NCI-H2081 (cell line): ENCODE measurements at places on chromosomes 5 and 9.
A peak's percentile ranks its signal among the peaks of the same experiment; 100 is the strongest.

- DNase-seq = no peak
Measured at GRCh38 chr9:137486141-137486490, 27.0 kb upstream of the NSMF start.

DNA sequence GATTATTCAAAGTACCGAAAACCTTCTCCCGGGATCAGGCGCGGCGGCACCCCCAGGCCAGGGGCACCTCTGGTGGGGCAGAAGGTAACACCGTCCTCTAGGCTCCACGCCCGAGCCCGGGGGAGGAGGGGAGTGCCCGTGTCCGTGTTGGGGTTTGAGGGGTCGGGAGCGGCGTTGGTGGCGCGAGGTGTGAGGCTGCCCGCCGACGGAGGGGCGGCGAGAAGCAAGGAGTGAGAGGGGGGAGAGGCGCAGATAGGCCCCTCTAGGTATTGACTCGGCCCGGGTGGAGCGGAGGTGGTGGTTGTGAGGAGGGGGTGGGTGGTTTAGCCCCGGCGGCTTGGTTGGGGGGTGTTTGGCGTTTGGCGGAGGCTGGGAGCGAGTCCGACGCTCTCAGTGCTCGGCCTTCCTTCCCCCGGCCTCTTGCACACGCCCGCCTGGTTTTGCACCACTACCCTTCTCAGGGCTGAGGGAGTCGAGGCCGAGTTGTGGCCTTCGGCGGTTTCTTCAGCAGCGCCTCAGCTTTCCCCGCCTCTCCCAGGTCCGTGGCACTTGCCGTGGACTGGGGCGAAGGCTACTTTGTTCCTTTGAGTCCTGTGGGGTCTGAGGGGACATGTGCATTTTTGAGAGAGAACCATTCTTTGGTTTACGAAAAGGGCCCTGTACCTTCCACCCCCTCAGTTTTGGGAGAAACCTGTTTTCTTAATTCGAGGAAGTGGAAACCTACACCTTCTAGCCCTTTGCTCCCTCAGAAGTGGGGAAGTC is 450 bp downstream of the GPBP1 start:
- DNase-seq = peak; percentile 11

- DNase-seq = peak; percentile 80
Measured at GRCh38 chr9:87337335-87338087, 160.2 kb upstream of the DAPK1 start.

DNA sequence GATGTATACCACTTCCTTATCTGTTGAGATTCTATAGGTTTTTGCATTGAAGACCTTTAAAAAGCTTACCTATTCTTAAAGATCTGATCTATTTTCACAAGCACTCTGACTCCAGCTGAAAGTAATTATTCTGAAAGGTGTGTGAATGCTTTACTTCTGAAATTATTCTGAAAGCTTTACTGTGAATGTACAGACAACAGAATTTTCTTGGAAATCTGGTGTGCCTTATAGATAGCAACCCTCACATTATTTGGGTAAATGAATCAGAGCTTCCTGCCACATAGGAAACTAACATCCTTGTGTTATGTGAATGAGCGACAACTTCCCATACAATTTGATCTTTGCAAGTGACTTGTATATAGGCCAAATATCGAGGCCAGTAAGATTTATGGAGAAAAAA is 6.5 kb downstream of the CDO1 start:
- DNase-seq = no peak

GRCh38 chr9:13479096-13479495 is 199.6 kb upstream of the MPDZ start:
- DNase-seq = peak; percentile 19

DNA sequence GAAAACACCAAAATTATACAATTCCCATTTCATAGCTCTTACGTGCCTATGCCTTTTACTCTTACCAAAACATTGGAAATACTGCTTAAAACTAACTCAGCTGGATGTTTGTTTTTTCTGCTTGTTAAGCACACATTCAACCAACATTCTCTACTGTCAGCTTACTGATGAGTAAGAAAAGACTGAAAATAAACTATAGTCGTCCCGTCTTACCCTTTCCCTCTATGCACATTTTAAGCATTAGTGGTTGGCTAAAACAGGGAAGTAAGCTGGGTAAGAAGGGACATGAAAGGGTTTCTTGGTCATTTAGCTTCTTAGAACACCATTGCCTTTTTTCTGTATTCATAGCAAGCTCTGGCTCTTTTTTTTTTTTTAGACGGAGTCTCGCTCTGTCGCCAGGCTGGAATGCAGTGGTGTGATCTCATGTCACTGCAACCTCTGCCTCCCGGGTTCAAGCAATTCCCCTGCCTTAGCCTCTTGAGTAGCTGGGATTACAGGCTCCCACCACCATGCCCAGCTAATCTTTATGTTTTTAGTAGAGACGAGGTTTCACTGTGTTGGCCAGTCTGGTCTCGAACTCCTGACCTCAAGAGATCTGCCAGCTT is 232.1 kb upstream of the PCSK5 start:
- DNase-seq = no peak

GRCh38 chr9:94895668-94896067 is 169.2 kb downstream of the AOPEP start:
- DNase-seq = no peak

DNA sequence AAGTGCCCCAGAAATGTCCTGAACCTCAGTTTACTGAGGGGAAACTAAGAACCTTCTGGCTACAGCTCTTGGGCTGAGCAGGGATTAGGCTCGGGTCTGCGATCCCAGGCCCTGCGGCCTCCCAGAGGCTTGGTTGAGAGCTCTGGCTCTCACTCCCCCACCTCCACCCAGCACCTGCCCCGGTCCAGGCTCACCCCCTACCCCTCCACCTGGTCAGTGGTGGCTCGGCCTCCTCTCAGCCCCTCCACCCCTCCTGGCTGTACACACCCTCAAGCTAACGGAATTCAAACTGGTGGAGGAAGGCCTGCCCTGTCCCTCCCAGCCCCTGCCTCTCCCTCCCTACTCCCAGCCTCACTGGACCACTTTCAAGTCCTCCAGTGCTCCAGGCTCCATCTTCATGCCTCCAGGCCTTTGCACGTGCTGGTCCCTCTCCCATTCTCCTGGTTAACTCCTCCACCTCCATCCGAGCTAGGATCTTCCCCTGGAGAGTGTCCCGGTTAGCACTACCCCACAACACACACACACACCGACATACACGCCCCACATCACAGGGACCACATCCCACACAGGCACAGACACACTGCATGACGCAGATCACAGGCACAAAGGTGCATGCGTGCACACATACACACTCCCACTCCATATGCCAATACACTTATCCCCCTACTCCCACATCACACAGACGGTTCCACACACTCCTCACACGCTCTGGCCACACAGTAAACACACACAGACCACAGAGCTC is 130.9 kb downstream of the C9orf50 start:
- no peak for DNase-seq

DNA sequence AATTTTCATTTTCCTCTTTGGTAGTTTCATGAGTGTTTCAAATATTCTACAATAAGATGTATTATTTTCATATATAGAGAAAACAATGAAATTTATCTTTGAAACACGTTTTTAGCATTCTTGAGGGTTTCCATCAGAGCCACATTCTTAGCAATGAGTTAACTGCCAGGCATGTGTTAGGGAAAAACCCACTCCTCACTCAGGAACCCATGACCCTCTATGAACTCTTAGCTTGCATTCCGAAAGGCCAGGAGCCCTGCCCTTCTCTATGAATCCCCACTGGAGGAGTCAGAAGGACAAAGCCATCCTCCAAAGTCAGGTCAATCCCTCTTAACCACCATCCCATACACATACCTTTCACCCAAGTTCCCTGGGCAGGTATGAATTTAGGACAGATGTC is 57.5 kb downstream of the ADAMTS12 start:
- no peak for DNase-seq

GRCh38 chr5:97508864-97509263 is 325.8 kb upstream of the RIOK2 start:
- no peak for DNase-seq

DNA sequence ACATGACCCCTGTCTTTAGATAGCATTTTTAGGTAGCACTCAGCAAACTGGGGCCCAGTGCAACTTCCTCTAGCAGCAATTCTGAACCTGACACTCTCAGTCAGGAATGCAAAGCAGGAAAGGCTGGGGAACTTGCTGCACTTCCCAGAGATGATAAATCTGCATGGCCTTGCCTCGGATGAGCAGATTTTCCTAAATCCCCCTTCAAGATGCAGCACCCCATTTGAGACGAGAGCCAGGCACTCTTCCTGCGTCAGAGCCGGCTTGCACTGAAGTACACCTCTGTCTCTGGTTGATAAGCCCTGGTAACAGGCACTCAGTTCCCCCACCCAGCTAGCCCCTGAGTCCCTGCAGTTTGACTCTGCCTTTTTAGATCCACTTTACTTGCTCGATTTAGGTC is 296.7 kb upstream of the PANK3 start:
- DNase-seq = no peak

GRCh38 chr9:14205463-14205862 is 108.5 kb downstream of the NFIB start:
- no peak for DNase-seq

DNA sequence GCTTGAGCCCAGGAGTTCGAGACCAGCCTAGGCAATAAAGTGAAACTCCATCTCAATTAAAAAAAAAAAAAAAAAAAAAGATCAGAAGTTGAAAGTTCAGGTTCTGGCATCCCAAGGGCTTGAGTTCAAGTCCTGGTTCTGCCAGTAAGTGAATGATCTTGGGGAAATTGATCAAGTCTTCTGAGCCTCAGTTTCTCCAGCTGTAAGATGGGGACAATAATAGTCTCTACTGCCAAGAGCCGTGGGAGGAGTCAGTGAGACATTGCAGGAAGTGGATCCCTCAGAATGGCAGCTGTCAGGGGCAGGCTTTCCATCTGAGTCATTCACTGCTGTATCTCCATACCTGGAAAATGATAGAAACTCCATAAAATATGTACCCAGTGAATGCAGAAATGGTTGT is 37.8 kb upstream of the FUBP3 start:
- DNase-seq = no peak
